ENCODE measurements at places on chromosomes 2 and 18.

DNA sequence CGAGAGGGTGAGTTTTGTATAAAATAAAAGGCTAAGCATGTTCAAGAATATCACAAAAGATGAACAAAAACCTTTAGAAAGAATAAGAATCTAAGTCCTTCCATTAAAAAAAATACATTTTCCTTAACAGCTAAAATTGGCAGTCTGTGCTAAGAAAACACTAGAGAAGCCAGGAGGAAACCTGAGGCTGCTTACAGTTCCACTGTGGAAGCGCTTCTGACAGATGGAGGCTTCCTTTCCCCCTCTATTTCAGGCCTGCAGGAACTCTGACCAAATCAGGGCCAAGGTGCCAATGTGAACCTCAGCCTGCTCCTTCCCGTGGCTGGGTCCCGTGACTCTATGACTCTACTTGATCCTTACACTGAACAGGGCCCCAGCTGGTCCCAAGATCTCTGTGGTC, 108.1 kb upstream of the ARHGAP28 start:
- DNase-seq, result no peak

DNA sequence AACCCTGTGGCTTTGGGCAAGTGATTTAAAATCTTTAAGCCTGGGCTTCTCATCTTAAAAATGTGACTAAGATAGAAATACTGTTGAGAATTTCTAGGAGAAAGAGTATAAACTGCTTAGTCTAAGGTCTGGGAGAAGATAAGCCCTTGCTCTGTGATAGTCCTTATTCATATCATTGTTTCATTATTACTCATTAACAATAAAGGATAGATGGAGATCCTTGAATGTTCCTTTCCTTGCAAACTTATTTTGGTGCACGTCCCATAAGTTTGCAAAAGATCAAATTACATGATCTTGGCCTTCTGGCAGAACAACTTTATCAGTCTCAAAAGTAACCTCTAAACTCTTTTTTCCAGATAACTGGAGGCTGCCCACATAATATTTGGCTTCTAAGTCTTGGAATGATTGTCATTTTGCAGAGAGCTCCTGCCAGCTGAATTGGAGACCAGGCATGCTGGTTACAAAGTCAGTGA, 138.3 kb downstream of the FAM124B start:
- no peak for DNase-seq

- no peak for DNase-seq
Observed at GRCh38 chr2:70832386-70832785, 3.2 kb downstream of the CD207 start.

DNA sequence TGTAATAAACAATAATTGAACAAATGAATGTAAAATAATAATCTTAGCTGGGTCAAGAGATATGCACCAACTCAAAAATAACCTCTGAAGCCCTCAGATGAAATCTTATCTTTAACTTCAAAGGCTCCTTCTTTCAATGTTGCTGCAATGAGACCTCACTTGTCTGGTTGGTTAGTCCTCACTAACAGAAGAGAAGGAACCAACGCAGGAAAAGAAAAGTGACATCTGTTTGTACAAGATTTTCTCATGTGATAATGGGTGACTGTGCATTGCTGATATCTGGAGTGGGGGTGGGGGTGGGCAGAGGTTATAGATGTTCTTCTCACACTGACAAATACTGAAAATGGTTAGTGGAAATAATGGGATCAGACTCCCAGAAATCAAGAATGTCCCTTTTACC, 2.6 kb downstream of the SCN7A start:
- DNase-seq, result no peak

- no peak for DNase-seq
Observed at GRCh38 chr2:55871637-55872036, 51.9 kb downstream of the EFEMP1 start.

- DNase-seq, result no peak
Observed at GRCh38 chr2:163768881-163769695, 33.3 kb upstream of the FIGN start.

- no peak for DNase-seq
Observed at GRCh38 chr2:101479328-101479727, 4.4 kb upstream of the RFX8 start.

Measured in bone marrow (tissue), 2 donors.